ENCODE measurements at places on chromosomes 6 and 20.

DNA sequence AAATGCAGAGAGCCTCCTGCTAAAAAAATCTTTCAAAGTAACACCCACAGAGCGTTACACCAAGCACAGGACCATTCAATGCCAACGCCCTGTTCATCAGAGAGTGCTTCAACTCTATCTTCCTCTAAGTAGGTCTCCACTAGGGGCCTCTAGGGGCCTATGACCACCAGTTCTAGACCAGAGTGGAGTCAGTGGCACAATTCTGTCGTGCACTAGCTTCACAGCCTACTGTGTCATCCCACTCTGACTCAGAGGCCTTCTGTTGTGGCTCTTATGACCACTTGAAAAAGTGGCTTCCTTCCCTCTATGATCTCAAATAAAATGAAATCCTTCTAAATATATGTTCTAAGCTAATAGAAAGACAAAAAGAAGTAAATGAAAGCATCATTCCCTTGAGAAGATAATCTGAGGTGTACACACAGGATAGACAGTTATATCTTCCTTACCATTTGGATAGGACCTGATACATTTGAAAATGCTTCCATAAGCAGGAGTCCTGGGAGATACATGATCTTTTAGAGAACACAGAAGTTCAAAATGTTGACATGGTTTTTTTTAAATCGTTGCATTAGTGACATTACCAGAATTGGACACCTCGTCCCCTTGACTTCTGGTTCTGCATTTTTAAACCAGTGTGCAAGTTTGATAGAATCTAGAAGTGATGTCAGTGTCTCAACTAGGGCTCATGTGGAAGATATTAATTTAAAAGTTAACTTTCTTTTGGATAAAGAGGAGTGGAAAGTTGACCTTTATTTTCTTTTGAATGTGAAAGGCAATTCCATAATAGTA, 151.9 kb downstream of the SH3BGRL2 start:
- no peak for DNase-seq

DNA sequence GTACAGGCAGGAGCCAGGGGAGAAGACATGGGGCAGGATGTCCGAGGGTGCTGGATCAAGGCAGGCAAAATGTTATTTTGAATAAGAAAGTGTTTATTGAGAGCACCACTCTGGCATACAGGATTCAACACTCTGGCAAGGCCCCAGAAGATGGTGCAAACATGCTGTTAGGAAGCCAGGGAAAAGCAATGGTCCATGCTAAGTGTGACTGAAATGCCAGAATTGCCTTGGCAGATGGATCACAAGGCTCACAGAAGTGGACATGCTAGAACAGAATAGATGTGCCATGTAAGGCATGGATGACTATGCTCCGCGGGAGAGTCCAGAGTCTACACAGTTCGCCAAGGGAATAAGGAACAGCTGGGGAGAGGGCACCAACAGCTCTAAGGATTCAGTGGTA, 54.6 kb downstream of the QRSL1 start:
- no peak for DNase-seq

GRCh38 chr6:111118826-111119225, 31.5 kb downstream of the SLC16A10 start:
- DNase-seq: no peak

DNA sequence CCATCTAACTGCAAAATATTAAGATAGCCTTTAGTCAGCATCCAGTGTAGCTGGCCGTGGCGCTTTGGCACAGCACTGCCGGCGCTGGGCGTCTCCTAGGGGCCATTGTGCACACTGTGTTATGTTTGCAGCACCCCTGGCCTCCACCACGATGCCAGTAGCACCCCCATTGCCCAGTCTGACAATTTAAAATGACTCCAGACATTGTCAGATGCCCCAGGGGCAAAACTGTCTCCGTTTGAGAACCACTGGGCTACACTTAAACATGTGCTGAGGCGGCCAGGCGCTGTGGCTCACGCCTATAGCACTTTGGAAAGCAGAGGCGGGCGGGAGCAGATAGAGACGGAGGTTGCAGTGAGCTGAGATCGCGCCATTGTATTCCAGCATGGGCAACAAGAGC, 6.0 kb upstream of the MTG2 start:
- no peak for DNase-seq

DNA sequence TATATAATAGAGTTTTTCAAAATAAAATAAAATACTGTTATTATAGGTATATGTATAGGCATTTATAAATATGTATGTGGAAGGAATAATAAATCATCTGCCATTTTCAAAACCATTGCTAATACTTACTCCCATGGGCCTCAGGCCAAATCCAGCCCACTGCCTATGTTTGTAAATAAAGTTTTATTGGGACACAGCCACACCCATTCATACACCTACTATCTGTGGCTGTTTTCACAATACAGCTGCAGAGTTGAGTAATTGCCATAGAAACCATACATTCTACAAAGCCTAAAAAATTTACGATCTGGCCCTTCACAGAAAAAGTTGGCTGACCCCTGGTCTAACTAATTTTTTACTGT, 9.5 kb downstream of the ALDH5A1 start:
- no peak for DNase-seq
